ENCODE measurements at places on chromosomes 7 and 10.

GRCh38 chr10:63582690-63583089 lies 61.5 kb downstream of the REEP3 start:
- DNase-seq: no peak

GRCh38 chr7:23093546-23093945 lies 12.0 kb upstream of the KLHL7 start:
- no peak for DNase-seq

DNA sequence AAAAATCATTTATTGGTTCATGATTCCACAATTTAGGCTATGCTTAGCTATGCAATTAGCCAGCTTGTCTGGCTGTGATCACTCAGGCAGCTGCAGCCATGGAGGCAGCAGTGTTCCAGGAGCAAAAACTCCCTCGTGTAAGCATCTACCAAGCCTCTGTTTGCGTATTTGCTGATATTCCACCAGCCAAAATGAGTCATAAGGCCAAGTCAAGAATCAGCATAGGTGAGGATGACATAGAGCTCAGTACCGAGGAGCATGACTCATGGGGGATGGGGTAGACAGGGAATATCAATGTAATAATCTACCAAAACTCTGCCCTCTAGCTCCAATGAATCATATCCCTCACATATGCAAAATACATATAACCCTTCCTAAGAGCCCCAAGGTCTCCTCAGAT lies 63.3 kb downstream of the IMMP2L start:
- no peak for DNase-seq

GRCh38 chr7:93004906-93005305 lies 112.9 kb downstream of the SAMD9 start:
- DNase-seq: no peak

DNA sequence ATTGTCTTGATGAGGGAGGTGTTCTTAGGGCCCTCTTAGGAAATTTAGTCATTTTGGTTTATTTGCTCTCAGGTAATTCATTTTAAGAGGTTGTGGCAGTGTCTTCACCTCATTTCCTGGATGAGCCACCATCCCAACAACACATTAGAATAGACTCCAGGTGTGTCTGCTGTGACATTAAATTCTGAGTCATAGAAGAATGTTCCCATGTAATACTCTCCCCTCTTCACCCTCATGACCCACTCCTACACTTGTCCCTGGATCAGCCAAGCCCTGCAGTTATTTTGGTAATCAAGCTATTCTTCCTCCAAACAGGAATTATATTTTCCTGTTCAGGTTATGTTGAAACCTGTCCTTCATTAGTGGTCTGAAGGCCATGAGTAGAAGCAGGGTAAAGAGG lies 944.1 kb downstream of the SORCS3 start:
- no peak for DNase-seq

- no peak for DNase-seq
Observed at GRCh38 chr7:137682596-137682995, 164.2 kb downstream of the DGKI start.

- DNase-seq: no peak
Observed at GRCh38 chr10:43206391-43207235, 60.3 kb downstream of the RASGEF1A start.

GRCh38 chr7:23394488-23395171 lies 75.7 kb downstream of the IGF2BP3 start:
- DNase-seq: peak; percentile 17

GRCh38 chr7:80584778-80585177 lies 53.7 kb upstream of the CD36 start:
- no peak for DNase-seq

GRCh38 chr7:119594956-119595355 lies 678.0 kb upstream of the KCND2 start:
- DNase-seq: peak; percentile 40

- no peak for DNase-seq
Observed at GRCh38 chr10:69489506-69490090, 38.3 kb downstream of the TSPAN15 start.

DNA sequence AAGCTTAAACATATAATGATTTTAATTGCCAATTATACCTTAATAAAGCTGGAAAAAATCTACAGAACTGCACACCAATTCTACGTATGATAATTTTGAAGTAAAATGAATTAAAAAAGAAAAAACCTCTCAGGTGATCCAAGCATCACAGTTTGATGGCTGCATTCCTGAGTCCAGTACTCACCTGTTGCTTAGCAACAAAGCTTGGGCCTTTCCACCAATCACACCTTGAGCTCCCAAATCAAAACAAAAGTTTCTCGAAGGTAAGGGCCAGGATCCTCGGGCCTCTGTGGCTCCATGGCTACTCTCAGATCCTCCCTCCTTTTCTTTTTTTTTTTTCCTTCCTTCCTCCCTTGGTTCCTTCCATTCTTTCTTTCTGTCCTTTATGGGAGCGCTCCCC lies 137.2 kb upstream of the PCBD1 start:
- DNase-seq: no peak

All from neural progenitor cell (in vitro differentiated cells).